HCT116 (cell line): ENCODE measurements at places on chromosomes 6 and 20. TPM values are rescaled to one million over a fixed set of nuclear protein-coding genes. Genes with fewer than 3 reads are reported as not detected.

DNA sequence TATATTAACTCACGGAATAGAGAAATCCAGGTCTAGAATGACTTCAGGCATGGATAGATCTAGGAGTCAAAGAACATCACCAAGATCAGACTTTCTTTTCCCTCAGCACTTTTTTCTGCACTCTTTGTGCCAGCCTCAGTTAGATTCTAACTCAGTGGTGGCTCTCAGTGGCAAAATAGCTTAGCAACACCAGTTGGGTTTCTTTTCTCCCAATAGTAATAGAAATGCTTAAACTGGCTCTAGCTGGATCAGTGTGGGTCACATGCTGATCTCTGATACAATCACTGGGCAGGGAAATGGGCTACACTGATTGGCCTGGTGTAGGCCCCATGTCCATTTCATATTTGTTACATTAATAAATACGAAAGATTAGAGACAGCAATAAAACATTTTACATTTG is 44.2 kb upstream of the ARFGEF2 start:
- H3K27me3 ChIP-seq: no peaks in the 10 kb centered on the region
- H3K4me3 ChIP-seq: no peak overlapping the region
- no peaks in the 10 kb centered on the region for H3K36me3 ChIP-seq

GRCh38 chr6:12968839-12969558 is 252.4 kb downstream of the PHACTR1 start:
- H3K4me1 ChIP-seq: no peaks in the 10 kb centered on the region
- no peak overlapping the region for H3K27ac ChIP-seq
- no peak overlapping the region for H3K4me3 ChIP-seq
- H3K27me3 ChIP-seq: peaks cover 59% of the 10 kb centered on the region
- no peak for DNase-seq

DNA sequence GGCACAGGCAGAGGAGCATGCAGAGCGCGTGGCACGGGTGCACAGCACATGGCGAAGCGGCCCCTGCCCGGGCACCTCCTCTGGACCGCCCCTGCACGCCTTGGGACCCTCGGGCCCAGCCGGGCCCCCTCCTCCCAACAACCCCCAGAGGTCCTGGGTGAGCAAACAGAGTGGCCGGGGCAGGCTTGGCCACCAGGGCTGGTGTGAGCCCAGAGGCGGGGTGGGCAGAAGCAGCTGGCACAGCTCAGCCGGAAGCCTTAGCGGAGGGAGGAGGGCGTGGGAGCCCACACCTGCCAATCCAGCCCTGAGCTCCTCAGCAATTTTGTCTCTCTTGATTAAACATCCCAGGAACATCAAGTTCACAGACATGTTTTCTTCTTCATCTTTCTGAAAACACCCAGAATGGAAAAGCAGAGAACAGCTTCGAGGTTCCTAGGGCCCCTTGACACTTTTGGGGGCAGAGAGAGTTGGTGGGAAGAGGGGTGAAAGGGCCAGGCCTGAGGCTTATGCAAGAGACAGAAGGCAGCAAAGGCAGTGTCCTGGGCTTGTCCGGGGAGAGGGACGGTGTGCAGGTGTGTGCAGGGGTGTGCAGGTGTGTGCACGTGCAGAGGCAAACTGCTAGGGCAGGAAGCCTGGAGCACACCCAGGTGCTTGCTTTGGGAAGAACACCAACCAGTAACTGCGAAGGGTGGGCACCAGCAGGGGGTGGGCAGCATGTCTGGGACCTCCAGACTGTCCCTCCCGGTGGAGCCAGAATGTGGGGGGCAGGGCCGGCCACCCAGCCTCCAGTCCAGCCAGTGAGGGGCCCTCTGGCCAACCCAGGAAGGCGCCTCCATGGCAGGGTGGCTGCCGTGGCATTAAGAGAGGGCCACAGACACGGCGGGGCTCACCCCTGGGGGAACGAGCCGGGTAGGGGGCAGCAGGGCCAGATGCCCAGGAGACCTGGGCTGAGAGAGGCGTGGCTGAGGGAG is 4.8 kb downstream of the HRH3 start:
- H3K4me1 ChIP-seq: no peaks in the 10 kb centered on the region
- no peak for DNase-seq
- no peak overlapping the region for H3K4me3 ChIP-seq
- no peak overlapping the region for H3K27ac ChIP-seq

- H3K4me3 ChIP-seq: no peak overlapping the region
- H3K4me1 ChIP-seq: peaks cover 4% of the 10 kb centered on the region; the same call in 1 of the 2 replicates
- no peak for DNase-seq
- peaks cover 65% of the 10 kb centered on the region for H3K36me3 ChIP-seq
- no peaks in the 10 kb centered on the region for H3K27me3 ChIP-seq
- no peak overlapping the region for H3K27ac ChIP-seq
Observed at GRCh38 chr20:41111578-41111951, 25.8 kb upstream of the PLCG1 start.

DNA sequence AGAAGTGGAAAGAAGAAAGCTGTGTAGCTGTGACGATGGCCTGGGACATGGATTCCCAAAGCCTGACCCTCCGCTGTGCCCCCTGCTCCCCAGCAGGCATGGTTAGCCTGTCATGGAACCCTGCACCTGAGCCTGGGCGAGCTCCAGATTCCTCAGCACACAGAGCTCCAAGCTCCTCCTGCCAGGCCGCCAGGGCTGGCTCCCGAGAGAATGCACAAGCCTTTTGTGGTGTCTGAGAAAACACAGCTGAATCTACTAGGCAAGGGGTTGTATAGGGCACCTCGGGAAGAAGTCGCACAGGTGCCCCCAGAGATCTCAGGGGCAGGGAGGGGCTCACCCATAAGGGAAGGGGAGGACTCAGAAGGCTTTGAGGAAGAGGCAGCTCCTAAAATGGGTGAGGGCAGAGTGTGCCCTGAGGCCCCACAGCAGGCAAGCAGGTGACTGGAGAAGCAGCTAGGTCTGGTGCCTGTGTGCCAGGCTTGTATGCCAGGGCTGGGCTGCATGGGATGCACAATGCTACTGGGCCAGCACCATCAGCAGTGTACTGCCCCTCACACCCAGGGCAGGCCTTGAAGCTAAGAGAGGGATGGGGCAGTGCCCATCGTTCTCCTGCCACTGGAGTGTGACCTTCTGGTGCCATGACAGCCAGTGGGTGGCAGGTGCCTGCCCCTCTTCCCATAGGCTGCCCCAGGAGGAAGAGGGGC is 64.3 kb upstream of the CD93 start:
- DNase-seq: no peak
- peaks cover 83% of the 10 kb centered on the region for H3K4me1 ChIP-seq
- H3K27ac ChIP-seq: no peak overlapping the region
- H3K4me3 ChIP-seq: no peak overlapping the region
- no peaks in the 10 kb centered on the region for H3K36me3 ChIP-seq

- no peak for DNase-seq
- H3K27me3 ChIP-seq: no peaks in the 10 kb centered on the region
- H3K4me3 ChIP-seq: no peak overlapping the region
- H3K4me1 ChIP-seq: peaks cover 20% of the 10 kb centered on the region
- no peak overlapping the region for H3K27ac ChIP-seq
- H3K36me3 ChIP-seq: no peaks in the 10 kb centered on the region
Observed at GRCh38 chr6:27168586-27169443, 78.7 kb upstream of the PRSS16 start.

GPR31 gene
- total RNA-seq: not detected

DNA sequence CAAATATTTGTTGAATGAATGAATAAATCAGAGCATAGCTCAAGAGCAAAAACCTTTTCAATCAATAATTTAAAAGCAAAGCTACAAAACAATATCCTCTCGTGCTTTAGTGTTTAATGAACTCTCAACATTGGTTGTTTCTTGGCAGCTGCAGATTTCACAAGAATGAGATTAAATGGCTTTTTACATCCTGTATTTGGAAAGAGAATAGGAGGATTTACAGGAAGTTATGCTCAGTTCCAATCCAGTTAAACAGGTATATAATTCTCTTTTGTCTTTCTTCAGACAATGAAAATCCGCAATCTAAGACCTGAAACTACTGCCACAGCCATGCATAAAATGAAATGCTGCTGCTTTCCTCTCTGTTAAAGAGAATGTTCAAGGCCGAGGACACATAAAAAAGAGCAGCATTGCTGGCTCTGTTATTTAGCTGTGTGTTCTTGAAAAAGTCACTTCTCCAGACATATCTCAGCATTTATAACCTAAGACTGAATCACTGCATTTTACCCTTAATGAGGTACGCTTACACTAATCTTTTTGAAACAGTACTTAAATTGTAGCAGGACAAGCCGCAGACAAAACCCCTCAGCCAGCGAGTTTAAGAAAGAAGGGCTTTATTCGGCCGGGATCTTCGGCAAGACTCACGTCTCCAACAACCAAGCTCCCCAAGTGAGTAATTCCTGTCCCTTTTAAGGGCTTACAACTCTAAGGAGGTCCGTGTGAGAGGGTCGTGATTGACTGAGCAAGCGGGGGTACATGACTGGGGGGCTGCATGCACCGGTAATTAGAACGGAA is 3.6 kb downstream of the C6orf52 start:
- H3K27me3 ChIP-seq: no peaks in the 10 kb centered on the region
- peaks cover 11% of the 10 kb centered on the region for H3K4me1 ChIP-seq
- H3K4me3 ChIP-seq: no peak overlapping the region
- H3K27ac ChIP-seq: no peak overlapping the region
- no peaks in the 10 kb centered on the region for H3K36me3 ChIP-seq

GRCh38 chr6:32214126-32214525 is 9.7 kb downstream of the NOTCH4 start:
- H3K27me3 ChIP-seq: no peaks in the 10 kb centered on the region
- no peak for DNase-seq
- H3K4me3 ChIP-seq: no peak overlapping the region
- H3K36me3 ChIP-seq: no peaks in the 10 kb centered on the region
- no peaks in the 10 kb centered on the region for H3K4me1 ChIP-seq
- H3K27ac ChIP-seq: no peak overlapping the region

DNA sequence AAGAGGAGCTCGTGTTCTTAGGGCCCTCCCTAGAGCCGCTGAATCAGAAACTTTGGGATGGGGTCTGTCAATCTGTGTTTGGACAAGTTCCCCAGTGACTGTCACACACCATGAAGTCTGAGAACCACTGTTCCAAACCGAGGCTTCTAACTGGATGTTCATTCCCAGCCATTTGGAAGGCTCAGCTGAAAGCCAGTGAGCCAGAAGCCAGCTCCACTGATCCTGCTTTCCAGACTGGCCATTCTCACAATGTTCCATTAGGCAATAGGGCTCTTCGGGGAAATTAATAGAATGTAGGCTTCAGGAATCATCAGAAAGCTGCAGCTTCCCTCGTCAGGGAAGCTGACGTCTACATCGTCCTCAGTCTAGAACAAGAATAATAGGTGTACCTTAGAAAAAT is 90.8 kb upstream of the QKI start:
- no peak for DNase-seq
- H3K4me3 ChIP-seq: no peak overlapping the region
- H3K27me3 ChIP-seq: no peaks in the 10 kb centered on the region
- H3K36me3 ChIP-seq: no peaks in the 10 kb centered on the region
- H3K4me1 ChIP-seq: no peaks in the 10 kb centered on the region
- H3K27ac ChIP-seq: no peak overlapping the region

NMBR gene
- total RNA-seq: not detected

- peaks cover 4% of the 10 kb centered on the region; the same call in 1 of the 2 replicates for H3K27me3 ChIP-seq
- H3K36me3 ChIP-seq: no peaks in the 10 kb centered on the region
- no peak for DNase-seq
- H3K27ac ChIP-seq: no peak overlapping the region
Observed at GRCh38 chr6:17032988-17033634, 68.7 kb upstream of the STMND1 start.

- no peak for DNase-seq
- H3K4me1 ChIP-seq: peaks cover 7% of the 10 kb centered on the region; the same call in 1 of the 2 replicates
- H3K27ac ChIP-seq: no peak overlapping the region
- H3K4me3 ChIP-seq: no peak overlapping the region
- no peaks in the 10 kb centered on the region for H3K27me3 ChIP-seq
Observed at GRCh38 chr20:14777591-14777990, 440.2 kb upstream of the FLRT3 start.

DNA sequence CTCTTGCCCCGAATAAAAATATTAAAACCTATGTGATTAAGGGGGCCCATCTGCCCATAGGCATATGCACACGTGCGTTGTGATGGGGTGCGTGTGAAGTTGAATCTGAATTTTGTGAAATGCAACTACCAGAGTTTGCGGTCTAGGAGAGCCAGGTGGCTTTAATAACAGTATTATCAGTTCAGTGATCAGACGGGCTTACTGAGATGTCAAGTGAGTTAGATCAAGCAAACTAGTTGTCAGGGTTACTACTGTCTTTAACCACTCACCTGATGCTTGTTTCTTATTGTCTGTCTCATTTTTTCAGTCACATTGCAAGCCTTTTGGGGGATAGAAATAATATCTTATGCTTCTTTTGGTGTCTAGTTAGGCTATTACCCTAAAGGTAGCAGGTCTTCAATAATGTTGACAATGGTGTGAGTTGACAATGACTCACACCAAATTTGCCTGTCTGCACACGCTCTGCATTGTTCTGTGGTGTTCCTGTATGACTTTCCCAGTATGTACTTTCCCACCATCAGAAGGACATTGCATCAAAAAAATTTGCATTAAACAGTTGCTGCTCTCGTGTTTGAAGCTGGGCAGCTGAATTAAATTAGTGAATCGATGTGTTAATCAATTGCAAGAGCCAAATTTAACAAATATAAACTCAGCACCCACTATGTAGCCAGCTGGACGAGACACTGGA is 103.1 kb upstream of the NAA20 start:
- H3K4me3 ChIP-seq: no peak overlapping the region
- H3K27me3 ChIP-seq: no peaks in the 10 kb centered on the region
- DNase-seq: no peak

THBD gene
- total RNA-seq: 0.39 TPM

DNA sequence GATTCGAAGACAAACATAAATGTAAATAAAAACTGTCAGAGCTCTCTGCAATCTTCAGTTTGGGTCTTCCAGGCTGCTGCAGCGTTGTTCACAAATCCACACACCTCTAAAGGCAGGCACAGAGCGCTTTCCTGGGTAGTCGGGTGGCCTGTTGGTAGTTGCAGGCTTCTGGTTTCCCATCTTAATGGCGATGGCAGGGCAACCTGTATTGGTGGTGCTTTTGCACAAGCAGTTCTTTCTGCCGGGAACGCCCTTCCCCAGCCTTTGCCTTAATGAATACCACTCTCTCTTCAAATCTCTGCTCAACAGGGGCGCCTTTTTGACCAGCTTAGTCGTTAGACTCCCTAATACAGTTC is 723 bp upstream of the IFT52 start:
- no peaks in the 10 kb centered on the region for H3K36me3 ChIP-seq
- H3K27ac ChIP-seq: peak overlapping the region; percentile 56
- H3K4me1 ChIP-seq: peaks cover 9% of the 10 kb centered on the region; the same call in 1 of the 2 replicates
- H3K27me3 ChIP-seq: no peaks in the 10 kb centered on the region
- H3K4me3 ChIP-seq: peak overlapping the region; percentile 86

DNA sequence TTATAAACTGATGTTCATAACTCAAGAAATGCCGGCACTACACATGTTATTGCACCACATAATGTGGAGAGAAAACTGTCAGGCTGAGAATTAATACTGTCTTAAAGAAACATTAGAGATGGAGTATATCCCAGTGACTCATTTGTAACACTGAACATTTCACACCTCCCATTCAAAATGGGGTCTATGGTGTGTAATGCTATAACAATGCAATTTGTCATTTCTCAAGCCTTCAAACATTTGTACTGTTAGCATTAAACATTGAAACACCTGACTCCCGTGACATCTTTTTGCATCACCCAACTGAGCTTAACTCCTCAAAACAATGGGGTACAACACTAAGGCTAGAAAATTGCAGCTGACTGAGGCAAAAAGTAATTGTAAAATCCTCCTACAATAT is 151.7 kb downstream of the DST start:
- no peaks in the 10 kb centered on the region for H3K4me1 ChIP-seq
- peaks cover 12% of the 10 kb centered on the region for H3K36me3 ChIP-seq
- no peaks in the 10 kb centered on the region for H3K27me3 ChIP-seq
- H3K27ac ChIP-seq: no peak overlapping the region
- H3K4me3 ChIP-seq: no peak overlapping the region

- H3K36me3 ChIP-seq: no peaks in the 10 kb centered on the region
- peak overlapping the region; percentile 79 for H3K27ac ChIP-seq
- DNase-seq: peak; percentile 65
- H3K4me1 ChIP-seq: peaks cover 37% of the 10 kb centered on the region
- H3K27me3 ChIP-seq: no peaks in the 10 kb centered on the region
Observed at GRCh38 chr20:25309395-25310267, 61.7 kb downstream of the PYGB start.

VGLL2 gene
- not detected for total RNA-seq
